ENCODE measurements at places on chromosomes 2 and 18. TPM values are rescaled to one million over a fixed set of nuclear protein-coding genes. Genes with fewer than 3 reads are reported as not detected.

GRCh38 chr2:70935468-70936164, at the start of gene ATP6V1B1:
Gene ATP6V1B1, plus strand, starts transcription at chr2:70935900. Its CDS starts 55 bp downstream, at chr2:70935955.
- no peaks in the 10 kb centered on the region for H3K4me1 ChIP-seq
- H3K27me3 ChIP-seq: no peaks in the 10 kb centered on the region
- H3K27ac ChIP-seq: no peak within 1 kb of the TSS
- H3K4me3 ChIP-seq: no peak within 1 kb of the TSS
- H3K36me3 ChIP-seq: no peaks in the 10 kb centered on the region
- no peak for DNase-seq

- H3K4me1 ChIP-seq: no peaks in the 10 kb centered on the region
- no peak overlapping the region for H3K4me3 ChIP-seq
- H3K27ac ChIP-seq: no peak overlapping the region
- no peaks in the 10 kb centered on the region for H3K36me3 ChIP-seq
- DNase-seq: no peak
Observed at GRCh38 chr2:36404754-36405153, 49.2 kb downstream of the CRIM1 start.

DNA sequence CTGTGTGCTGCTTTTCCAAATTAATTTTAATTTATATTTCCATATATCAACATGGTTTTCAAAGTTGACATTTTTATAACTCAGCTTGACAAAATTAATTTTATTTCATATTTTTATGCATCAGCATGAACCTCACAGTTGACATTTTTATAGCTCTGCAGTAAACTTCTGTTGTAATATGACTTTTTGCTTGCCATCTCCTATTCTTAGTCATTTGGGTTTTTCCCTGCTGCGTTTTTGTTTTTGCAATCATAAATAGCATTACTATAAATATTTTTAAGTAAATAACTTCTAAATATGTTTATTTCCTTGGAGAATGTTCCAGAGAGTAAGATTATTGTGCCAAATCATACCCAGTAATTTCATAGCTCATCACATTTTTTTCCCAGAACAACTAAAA, 21.0 kb upstream of the L3MBTL4 start:
- no peak overlapping the region for H3K4me3 ChIP-seq
- H3K27me3 ChIP-seq: no peaks in the 10 kb centered on the region
- no peak overlapping the region for H3K27ac ChIP-seq
- DNase-seq: no peak
- no peaks in the 10 kb centered on the region for H3K36me3 ChIP-seq

DNA sequence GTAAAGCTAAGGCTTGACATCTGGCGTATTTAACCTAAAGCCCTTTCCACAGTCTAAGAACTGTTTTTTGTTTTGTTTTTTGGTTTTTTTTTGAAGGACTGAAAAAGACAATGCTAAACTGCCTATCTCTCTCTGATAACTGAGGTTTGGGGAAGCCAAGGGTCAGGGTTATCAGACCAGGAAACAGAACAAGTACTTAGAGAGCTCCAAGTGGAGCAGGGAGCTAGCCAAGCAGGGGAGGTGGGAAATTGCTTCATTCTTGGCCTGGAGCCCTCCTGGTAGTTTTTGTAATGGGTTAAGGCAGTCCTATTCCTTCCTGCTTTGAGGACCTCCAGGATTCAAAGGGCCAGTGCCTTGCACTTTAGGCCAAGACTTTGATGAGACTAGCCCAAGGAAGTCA, 154.3 kb upstream of the LTBP1 start:
- no peaks in the 10 kb centered on the region for H3K27me3 ChIP-seq
- no peak overlapping the region for H3K27ac ChIP-seq
- DNase-seq: no peak
- H3K36me3 ChIP-seq: no peaks in the 10 kb centered on the region
- H3K4me3 ChIP-seq: no peak overlapping the region
- no peaks in the 10 kb centered on the region for H3K4me1 ChIP-seq

- no peaks in the 10 kb centered on the region for H3K4me1 ChIP-seq
- no peak overlapping the region for H3K4me3 ChIP-seq
- no peaks in the 10 kb centered on the region for H3K27me3 ChIP-seq
- no peak for DNase-seq
Observed at GRCh38 chr2:190805843-190806242, 74.8 kb upstream of the GLS start.

The C2orf78 gene
- total RNA-seq: not detected

The SP140L gene
- 64.1 TPM for total RNA-seq
